ENCODE measurements at places on chromosomes 13 and 19. TPM values are rescaled to one million over a fixed set of nuclear protein-coding genes. Genes with fewer than 3 reads are reported as not detected.

The IFNL4 gene
- 0.90 TPM for total RNA-seq

The APOC1 gene
- total RNA-seq = 7.4 TPM

The ZNF534 gene
- 0.46 TPM for total RNA-seq

The ZNF439 gene
- total RNA-seq = 12.6 TPM

The ZNF526 gene
- total RNA-seq = 20.6 TPM

- H3K36me3 ChIP-seq = no peaks in the 10 kb centered on the region
- H3K4me1 ChIP-seq = no peaks in the 10 kb centered on the region
- H3K27me3 ChIP-seq = no peaks in the 10 kb centered on the region
- H3K27ac ChIP-seq = no peak overlapping the region
These were observed 778 bp downstream of the MUC16 start for GRCh38 chr19:9009431-9009830.

- no peak overlapping the region for H3K27ac ChIP-seq
- H3K4me3 ChIP-seq = no peak overlapping the region
- no peak for DNase-seq
- no peaks in the 10 kb centered on the region for H3K36me3 ChIP-seq
These were observed 79.5 kb downstream of the RUBCNL start for GRCh38 chr13:46307554-46307953.

DNA sequence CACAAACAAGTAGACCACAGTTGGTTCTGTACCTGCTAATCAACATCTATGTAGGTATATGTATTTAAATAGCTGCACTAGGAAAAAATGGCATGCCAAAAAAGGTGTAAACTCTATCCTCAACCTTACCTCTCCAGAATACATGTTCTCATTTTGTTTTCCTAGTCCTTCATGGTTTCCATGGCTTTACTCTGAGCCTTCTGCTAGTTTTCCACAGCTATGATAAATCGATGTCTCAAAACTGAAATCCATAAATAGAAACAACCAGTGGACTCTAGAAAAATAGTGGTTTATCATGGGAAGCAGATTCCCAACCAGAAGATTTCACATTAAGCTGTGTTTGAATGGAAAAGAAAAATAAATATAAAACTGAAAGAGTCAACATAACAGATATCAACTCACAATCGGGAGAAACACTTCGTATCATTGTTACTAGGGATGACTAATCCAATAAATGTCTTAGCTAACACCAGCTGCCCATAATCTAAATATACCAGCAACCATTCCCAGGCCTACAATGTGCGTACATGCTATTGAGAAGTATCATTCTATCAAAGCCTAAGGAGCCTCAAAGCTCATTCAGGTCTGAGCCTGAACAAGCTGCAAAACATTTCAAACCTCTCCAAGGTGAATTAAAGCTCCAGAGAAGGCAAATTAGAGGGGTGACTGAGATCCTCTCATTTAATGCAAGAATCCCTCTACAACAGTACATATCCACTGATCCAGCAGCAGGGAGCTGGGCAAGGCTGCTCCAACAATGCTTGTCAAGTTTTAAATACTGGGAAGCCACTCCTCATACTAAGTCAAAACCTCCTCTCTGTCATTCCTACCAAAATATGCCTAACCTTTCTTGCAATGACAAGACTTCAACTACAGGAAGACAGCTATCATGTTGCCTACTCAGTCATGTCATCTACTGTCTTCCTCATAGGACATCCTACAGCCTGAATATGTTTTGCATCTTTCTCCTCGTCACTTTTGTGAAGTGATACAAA is 90.2 kb downstream of the KCTD12 start:
- DNase-seq = no peak
- H3K36me3 ChIP-seq = no peaks in the 10 kb centered on the region
- no peaks in the 10 kb centered on the region for H3K4me1 ChIP-seq
- H3K27ac ChIP-seq = no peak overlapping the region

GRCh38 chr13:105579821-105580710 is 955.4 kb downstream of the EFNB2 start:
- H3K36me3 ChIP-seq = no peaks in the 10 kb centered on the region
- no peaks in the 10 kb centered on the region for H3K4me1 ChIP-seq
- H3K27me3 ChIP-seq = no peaks in the 10 kb centered on the region
- H3K4me3 ChIP-seq = no peak overlapping the region

- no peaks in the 10 kb centered on the region for H3K36me3 ChIP-seq
- peak; percentile 37 for DNase-seq
- peak overlapping the region; percentile 44 for H3K4me3 ChIP-seq
- H3K27ac ChIP-seq = peak overlapping the region; percentile 79
- no peaks in the 10 kb centered on the region for H3K4me1 ChIP-seq
These were observed 1.1 kb upstream of the SHC2 start for GRCh38 chr19:461721-462551.

DNA sequence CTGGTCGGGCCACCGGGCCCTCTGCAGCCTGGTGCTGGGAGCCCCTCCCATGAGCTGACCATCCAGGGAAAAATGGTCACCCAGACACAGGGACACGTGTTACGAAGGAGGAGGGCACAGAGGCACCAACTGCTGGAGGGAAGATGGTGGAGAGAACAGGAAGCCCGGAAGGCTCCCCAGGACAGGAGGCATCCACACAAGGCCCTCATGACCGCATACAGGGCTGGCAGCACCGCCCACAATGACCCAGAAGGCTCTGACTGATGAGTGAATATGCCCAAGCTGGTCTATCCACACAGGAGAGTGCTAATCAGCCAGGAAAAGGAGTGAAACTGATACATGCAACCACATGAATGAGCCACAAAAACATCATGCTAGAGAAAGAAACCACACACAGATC is 14.0 kb upstream of the TMEM86B start:
- no peaks in the 10 kb centered on the region for H3K36me3 ChIP-seq
- H3K4me1 ChIP-seq = no peaks in the 10 kb centered on the region
- no peak for DNase-seq
- no peak overlapping the region for H3K27ac ChIP-seq

DNA sequence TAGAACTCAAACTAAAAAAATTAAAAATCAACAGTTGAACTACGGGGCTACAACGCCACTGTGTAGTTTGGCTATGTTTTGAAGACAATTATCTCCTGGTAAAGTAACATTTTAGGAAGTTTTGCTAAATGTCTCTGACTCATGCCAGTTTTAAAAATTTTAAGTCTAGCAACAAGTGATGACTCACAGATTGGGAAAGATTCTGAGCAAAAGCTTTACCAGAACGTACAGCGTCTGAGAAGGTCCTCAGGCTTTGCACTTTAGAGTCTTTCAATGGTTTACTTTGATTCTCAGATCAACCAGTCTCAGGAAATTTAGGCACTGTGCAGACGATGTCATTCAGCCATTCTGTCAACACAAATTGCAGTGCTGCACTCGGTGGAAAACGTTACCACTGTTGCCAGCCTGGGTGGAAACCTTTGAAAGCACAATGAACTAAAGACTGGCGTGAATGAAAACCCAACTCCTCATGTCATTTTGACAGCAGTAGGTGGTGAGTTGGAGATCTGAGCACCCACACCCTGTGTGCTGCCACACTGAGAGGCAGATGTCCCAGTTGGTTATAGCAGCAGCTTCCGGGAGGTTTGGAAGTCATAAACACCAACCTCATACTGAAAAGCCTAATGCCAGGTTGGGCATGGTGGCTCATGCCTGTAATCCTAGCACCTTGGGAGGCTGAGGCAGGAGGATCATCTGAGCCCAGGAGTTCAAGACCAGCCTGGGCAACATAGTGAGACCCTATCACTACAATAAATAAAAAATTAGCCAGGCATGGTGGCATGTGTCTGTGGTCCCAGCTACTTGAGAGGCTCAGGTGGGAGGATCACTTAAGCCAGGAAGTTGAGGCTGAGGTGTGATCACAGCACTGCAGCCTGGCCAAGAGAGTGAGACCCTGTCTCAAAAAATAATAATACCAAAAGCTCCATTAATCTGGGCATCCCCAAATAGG is 6.3 kb upstream of the WTIP start:
- DNase-seq = no peak
- peak overlapping the region; percentile 58 for H3K27ac ChIP-seq
- H3K27me3 ChIP-seq = no peaks in the 10 kb centered on the region
- no peaks in the 10 kb centered on the region for H3K4me1 ChIP-seq

DNA sequence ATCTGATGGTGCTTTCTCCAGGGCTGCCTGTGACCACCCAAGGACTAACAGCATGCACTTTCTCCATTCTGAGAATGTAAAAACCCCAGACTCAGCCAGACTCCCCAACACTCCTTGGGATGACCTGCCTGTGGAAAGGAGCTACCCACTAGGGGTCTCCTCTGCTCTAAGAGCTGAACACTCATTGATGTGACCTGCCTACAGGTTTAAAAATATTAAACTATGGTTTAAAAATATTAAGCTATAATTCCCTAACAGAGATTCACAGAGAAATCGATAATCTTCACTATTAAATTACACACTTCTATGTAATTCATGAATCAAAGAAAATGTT is 696.2 kb upstream of the SLITRK5 start:
- H3K27me3 ChIP-seq = no peaks in the 10 kb centered on the region
- no peaks in the 10 kb centered on the region for H3K36me3 ChIP-seq
- DNase-seq = no peak
- no peak overlapping the region for H3K27ac ChIP-seq

DNA sequence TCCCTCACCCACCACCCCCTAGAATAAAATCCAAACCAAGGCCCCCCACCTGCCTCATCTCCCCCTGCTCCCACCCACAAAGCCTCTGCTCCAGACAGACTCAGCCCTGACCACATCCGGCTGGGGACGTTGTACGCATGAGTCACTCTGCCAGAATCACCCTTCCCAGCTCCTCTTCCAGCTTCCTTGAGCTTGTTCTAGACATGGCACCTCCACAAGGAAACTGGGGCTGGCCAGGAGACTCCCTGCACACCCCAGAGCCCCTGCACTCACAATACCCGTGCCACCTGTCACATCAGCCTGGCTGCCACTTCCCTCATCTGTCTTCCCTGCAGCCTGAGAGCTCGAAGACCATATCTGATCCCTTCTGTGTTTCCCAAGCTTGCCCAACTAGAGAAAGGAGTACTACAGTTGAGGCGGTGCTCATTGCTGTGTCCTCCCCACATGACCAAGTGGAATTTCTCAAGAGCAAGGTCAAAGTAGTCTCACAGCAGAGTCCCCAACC is 9.7 kb downstream of the DEDD2 start:
- DNase-seq = no peak
- no peaks in the 10 kb centered on the region for H3K27me3 ChIP-seq
- no peaks in the 10 kb centered on the region for H3K36me3 ChIP-seq
- H3K27ac ChIP-seq = no peak overlapping the region
- no peaks in the 10 kb centered on the region for H3K4me1 ChIP-seq

DNA sequence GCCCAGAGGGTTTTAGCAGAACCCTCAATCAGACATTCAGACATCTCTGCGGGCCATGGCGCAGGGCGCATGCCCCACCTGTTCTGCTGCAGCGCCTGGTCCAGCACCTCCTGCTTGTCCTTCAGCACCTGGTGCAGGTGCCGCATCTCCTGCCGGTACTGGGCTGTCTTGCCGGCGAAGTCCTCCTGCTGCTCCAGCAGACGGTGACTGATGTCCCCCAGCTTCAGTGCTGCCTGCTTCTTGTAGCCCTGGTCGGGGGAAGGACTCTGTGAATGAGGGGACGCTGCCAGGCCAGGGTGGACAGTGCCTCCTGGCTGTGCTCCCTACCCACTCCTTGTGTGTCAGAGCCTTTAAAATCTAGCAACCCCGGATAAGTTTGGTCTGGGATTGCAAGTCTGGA is 12.2 kb upstream of the SLC7A9 start:
- no peaks in the 10 kb centered on the region for H3K36me3 ChIP-seq
- H3K27me3 ChIP-seq = no peaks in the 10 kb centered on the region
- no peaks in the 10 kb centered on the region for H3K4me1 ChIP-seq
- DNase-seq = no peak

- no peaks in the 10 kb centered on the region for H3K4me1 ChIP-seq
- no peak overlapping the region for H3K27ac ChIP-seq
- DNase-seq = no peak
- H3K27me3 ChIP-seq = peaks cover 4% of the 10 kb centered on the region
- H3K36me3 ChIP-seq = no peaks in the 10 kb centered on the region
- H3K4me3 ChIP-seq = no peak overlapping the region
These were observed 46.3 kb downstream of the CCNE1 start for GRCh38 chr19:29858000-29858596.

GRCh38 chr19:40217934-40218890 is at the start of gene TTC9B:
Gene TTC9B, minus strand, starts transcription at chr19:40218384. Its CDS starts 3 bp downstream, at chr19:40218381.
- no peaks in the 10 kb centered on the region for H3K4me1 ChIP-seq
- H3K36me3 ChIP-seq = no peaks in the 10 kb centered on the region
- H3K27ac ChIP-seq = no peak within 1 kb of the TSS

- no peak for DNase-seq
- no peaks in the 10 kb centered on the region for H3K36me3 ChIP-seq
- no peak overlapping the region for H3K27ac ChIP-seq
- no peaks in the 10 kb centered on the region for H3K4me1 ChIP-seq
- H3K27me3 ChIP-seq = no peaks in the 10 kb centered on the region
These were observed 5.0 kb downstream of the TEKTIP1 start for GRCh38 chr19:3544058-3544376.

All from uterus (tissue), 4 donors.